ENCODE measurements at places on chromosomes 2 and 18.

DNA sequence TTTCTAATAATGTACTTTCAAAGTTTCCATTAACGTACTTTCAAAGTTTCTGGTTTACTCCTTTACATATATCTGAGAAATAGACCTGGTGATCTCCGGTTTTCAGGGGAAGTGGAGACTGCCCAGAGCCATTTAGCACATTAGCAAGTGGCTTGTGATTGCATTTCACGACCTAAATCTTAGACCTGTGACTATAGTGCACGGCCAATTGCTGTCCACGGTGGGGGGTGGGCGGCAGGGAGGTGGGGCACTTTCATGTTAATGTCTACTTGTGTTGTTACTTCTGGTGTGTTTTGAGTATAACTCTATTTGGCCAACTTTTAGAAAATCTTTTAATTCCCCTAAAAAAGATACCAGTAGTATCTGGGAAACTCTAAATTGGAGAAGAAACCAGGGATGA is 11.3 kb downstream of the GATA6 start:
- DNase-seq, result no peak

DNA sequence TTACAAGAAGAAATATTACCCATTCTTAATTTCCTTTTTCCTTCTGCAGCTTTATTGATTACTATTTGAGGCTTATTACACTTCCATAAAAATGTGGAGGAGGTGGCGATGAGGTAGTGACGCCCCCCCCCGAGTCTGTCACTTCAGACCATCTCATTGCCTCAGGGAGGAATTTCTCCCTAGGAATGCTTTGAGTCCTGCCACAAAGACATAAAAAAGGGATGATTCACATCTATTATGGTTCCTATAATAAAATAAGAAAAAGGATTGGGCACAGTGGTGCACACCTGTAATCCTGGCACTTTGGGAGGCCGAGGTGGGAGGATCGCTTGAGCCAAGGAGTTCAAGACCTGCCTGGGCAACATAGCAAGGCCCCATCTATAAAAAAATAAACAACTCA is 93.7 kb downstream of the AOX1 start:
- no peak for DNase-seq

- DNase-seq, result no peak
Observed at GRCh38 chr18:59318460-59319050, at the start of gene CPLX4. Gene CPLX4, minus strand, starts transcription at chr18:59318649. Its CDS starts 187 bp downstream, at chr18:59318462.

DNA sequence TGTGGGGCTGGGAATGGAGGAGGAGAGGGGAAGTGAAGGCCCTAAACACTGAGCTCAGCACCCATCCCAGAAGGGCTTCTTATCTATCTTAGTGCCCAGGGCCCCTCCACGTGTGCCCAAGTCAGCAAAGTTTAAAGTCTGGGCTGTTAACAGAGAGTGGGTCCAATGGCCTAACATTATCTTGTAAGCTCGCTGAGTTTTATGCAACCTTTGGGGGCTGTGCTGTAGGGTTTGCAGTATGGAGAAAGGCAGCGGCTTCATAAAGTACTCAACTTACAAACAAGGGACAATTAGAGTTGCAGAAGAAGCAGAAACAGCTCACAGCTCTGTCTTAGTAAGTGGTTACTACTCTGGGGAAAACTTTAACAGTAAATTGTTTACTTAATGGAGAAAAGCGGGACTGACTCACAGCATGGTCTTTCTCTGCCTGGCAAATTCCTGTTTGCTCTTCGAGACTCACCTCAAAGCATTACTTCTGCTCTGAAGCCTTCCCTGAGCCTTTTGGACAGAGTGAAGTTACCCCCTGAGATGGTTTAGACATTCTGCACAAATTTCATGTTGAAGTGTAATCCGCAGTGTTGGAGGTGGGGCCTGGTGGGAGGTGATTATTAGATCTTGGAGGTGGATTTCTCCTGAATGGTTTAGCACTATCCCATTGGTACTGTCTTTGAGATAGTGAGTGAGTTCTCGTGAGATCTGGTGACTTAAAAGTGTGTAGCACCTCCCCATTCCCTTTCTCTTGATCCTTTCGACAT is 9.0 kb downstream of the ENOSF1 start:
- DNase-seq, result no peak

- DNase-seq, result no peak
Observed at GRCh38 chr2:1495676-1496358, 82.6 kb downstream of the TPO start.

GRCh38 chr2:46909771-46910419 is 5.7 kb downstream of the MCFD2 start:
- no peak for DNase-seq

- no peak for DNase-seq
Observed at GRCh38 chr2:160940271-160940670, 220.0 kb upstream of the TANK start.

GRCh38 chr2:33924586-33925169 is 325.6 kb upstream of the FAM98A start:
- no peak for DNase-seq

DNA sequence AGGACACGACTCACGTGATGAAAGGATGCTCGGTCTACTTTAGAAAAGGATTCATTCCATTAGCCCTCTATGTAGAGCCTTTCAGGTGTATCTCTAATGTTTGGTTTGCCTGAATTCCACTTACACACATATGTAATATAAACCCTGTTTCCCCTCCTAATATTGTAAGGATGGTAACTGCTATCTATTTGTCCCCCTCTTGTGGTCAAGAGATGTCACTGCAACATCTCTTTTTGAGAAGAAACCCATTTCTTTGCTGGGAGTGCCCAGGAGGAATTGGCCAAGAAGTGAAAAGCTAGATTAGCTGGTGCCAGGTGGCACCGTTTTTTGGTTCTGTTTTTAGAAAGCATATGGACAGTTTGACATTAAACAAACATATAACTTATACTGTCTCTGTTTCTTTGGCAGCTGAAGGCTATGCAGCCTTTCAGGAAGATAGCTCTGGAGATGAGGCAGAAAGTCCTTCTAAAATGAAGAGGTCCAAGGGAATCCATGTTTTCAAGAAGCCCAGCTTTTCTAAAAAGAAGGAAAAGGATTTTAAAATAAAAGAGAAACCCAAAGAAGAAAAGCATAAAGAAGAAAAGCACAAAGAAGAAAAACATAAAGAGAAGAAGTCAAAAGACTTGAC is 41.2 kb downstream of the RALBP1 start:
- no peak for DNase-seq

- no peak for DNase-seq
Observed at GRCh38 chr2:174617120-174617519, 19.5 kb upstream of the WIPF1 start.

- no peak for DNase-seq
Observed at GRCh38 chr18:44502790-44503189, 177.9 kb upstream of the SETBP1 start.

DNA sequence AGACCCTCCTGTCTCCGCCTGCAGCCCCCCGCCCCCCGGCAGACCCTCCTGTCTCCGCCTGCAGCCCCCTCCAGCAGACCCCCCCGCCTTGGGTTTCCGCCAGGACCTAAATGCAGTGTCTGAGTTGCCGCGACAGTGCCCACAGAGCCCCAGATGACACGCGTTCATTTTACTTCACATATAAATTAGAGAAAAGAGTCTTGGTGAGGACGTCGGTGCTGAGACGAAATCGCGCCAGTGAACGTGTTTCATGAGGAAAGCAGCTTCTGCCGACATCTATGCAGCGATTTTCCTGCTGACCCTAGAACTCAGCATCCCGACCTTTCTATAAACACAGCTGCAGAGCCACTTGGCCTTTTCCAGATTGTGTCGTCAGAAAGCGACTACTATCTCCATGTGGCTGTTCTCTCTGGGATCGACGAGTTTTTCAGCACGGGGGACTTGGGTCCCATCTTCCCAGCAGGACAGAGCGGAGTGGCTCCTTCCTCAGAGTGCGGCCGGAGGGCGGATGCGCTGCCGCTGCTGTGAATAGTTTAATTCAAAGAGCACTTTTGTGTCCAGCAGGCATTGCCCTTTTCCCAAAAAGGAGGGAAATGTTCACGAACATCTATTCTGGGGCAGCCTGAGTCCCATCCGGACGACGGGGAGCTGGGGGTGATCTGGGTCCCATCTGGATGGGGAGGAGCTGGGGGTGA is 136.7 kb downstream of the NFATC1 start:
- no peak for DNase-seq

DNA sequence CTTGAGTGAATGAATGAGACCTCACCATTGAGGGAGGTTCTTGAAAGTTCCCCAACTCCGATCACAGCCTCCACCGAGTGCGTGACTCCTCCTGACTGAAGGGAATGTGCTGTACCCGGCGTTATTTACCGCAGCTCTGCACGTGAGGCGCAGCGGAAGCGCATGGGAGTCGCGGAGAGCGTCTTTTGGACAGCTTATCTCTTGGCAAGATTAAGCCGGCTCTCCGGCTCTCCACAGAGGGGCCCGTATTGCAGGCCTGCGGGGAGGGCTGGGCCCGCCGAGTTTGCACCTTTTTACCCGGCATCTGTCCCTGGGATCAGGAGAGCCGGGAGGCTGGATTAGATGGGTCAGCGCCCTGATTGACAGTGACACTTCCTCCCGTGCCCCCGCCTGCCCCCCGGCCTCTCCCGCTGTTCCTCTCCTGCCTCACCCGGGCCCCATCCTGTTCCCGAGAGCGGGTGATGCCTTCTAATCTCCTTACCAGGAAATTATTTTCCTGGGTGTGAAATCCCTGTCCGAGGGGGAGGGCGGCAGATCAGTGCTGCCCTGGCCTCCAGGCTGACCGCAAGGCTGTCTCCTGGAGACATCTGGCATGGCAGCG is 176.3 kb downstream of the INHBB start:
- no peak for DNase-seq

- no peak for DNase-seq
Observed at GRCh38 chr2:65045651-65046050, 10.6 kb upstream of the CEP68 start.

DNA sequence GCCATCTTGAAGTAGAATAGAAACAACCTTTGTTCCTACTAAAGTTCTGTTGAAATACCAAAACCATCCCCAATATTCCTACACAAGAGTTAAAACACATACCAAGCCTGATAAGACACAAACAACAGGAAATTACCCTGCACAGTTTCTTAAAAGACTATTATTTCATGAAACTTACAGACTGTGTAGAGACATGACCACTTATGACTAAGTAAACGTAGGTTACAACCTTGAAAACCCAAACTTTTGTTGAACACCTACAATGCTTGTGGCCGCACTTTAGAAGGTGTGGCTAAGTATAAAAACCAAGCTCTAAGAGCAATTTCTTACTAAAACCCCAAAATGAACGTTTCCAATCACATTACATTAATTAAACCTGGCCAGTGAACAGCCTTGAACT is 2.0 kb downstream of the SMAD2 start:
- DNase-seq, result no peak

All from effector memory CD4-positive, alpha-beta T cell (primary cell).